Stimulated activated CD8-positive, alpha-beta memory T cell treated with anti-CD3 and anti-CD28 coated beads, Interleukin-7, amount 100 ng/mL, for 1 hour (primary cell): ENCODE measurements at places on chromosomes 3 and 15.

DNA sequence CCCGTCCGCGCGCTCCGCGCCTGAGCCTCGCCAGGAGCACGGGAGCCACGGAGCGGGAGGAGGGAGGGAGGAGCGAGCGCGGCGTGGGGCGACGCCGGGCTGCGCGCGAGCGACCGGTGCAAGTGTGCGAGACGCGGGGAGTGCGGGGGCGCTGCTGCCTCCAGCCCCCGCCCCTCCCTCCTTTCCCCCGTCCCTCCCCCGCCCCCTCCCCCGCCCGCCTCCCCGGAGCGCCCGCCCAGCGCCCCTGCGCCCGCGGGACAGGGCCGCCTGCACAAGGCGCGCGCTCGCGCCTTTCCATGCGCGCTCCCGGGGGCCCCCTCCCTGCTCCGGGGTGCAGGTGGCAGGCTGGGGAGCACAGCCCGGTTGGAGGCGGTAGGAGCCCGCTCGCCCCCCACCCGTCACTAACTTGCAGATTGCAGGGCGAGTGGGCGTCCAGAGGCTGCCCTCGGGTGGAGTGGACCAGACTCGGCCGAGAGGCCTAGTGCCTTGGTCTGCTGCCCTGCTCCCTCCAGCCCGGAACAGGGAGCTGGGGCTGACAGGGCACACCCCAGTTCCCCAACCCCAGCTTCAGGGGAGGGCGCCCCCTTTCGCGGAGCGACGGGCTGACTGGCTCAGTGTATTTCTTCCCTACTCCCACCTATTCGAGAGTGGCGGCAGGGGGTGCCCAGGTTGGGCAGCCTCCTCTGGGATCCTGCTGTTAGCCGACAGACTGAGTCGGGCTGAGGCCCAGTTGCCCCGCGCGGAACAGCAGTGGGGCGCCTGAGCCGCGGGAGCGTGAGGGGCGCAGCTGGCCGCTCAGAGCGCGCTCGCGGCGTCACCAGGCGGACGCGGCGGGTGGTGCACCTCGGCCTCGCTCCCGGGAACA lies at the start of gene WNT7A:
Gene WNT7A, minus strand, starts transcription at position 126 of the 865 bp plus-strand sequence. CDS start 255 bp downstream, outside the sequence.
- DNase-seq = no peak

GRCh38 chr3:47019201-47019600 lies 39.7 kb downstream of the NBEAL2 start:
- DNase-seq = no peak

GRCh38 chr3:128727485-128727884 lies 1.5 kb downstream of the RAB7A start:
- DNase-seq = no peak

DNA sequence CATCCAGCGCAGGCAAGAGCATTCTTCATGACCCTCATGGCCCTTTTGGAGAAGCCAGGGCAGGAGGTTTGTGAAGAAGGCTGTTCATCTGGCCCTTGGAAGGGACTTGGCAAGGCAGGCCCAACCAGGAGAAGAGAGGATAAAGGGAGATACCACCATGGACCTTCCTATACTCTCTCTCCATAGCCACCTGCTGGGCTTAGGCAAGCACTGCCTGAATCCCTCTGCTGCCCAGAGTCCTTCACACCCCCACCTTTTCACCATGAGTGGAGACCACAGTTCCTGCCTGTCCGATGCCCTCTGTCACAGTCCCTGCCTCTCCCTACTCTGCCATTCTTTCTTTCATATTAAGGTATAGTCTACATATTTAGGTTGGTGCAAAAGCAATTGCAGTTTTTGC lies 10.6 kb upstream of the SFMBT1 start:
- DNase-seq = no peak

- DNase-seq = no peak
Observed at GRCh38 chr3:197546307-197547085, 9.3 kb downstream of the BDH1 start.

GRCh38 chr3:52225452-52226228 lies at the start of gene TLR9:
TLR9 (minus strand) TSS chr3:52225645; CDS start chr3:52225529, 116 bp downstream.
- DNase-seq = no peak

- DNase-seq = no peak
Observed at GRCh38 chr3:2465842-2466241, 367.2 kb downstream of the CNTN4 start.
